ENCODE measurements at places on chromosomes 1 and 21.

- no peak for DNase-seq
Measured at GRCh38 chr21:43767498-43767983, 8.6 kb downstream of the CSTB start.

DNA sequence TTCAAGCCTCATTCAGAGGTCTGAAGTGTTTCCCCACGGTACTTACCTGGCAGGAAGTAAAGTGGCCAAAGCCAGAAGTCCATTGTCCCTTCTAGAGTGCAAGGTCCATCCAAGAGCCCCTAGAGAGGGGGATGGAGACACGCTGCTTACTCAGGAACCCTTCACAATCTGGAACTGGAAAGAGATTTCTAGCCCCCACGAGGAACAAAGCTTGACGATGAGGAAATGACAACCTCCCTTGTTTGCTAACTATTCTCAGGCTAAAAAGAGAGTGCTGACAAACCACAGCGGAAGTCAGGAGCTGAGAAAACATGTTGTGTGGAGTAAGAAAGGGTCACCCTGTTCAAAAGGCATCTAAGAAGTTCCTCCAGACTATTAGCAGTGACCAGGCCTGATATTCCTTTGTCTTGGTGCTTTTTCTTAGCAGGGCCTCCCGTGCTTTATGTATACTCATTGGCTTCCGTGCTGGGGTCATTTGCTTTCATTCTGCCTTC is at the start of gene FCMR:
Gene FCMR, minus strand, starts transcription at position 170 of the 494 bp plus-strand sequence. Its CDS starts 87 bp downstream, at position 83.
- no peak for DNase-seq

- no peak for DNase-seq
Measured at GRCh38 chr1:81414488-81415015, 386.2 kb upstream of the ADGRL2 start.

DNA sequence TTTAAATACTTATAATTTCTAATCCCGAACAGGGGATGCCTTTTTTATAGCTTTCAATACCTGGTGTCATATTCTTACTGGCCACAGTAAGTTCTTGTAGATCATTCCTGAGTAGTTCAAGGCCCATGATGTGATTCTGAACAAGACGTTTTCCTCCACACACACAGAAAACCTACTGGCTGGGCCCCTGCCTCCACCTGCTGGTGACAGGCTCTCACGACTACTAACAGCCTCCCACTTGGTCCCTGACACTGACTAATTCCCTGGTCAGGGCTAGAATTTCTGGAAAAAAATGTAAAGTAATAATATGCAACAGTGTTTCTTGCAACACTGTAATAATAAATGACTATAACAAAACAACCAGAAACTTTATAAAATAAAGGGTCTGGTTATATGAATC is 50.4 kb upstream of the RIPK4 start:
- peak; percentile 26 for DNase-seq

DNA sequence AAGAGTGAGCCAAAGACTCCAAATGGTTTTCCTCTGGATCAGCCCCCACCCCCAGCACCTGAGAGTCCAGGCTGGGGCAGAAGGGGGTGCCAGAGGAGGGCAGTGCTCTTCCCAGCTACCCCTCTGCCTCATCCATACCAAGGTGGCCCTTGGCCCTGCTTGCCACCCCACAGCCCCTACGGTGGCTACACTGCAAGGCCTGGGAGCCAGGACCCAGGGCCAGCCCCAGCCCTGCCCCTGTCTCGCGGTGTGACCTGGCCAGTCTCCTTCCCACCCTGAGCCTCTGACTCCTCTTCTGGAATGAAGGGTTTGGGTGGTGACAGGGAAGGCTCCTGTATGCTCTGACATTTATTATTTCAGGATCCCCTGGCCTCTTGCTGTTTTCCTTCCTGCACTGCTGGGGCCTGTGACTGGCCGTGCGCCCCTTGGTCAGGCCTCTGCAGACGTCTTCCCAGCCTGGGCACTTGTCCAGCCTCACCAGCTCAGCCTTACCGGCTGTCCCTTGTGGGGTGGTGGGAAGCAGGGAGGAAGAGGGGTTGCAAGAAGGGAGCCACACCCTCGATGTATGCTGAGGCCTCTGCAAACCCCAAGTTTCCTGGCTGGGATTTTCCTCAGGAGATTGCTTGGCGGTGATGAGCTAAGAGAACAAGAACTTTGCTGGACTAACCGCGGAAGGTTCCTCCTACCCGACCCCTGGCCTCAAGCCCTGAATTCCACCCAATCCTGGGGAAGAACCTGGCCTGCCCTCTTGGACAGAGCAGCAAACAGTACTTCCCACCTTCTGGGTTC is 13.5 kb downstream of the ASAP3 start:
- DNase-seq, result no peak

- DNase-seq, result no peak
Measured at GRCh38 chr21:17085707-17086106, 427.1 kb upstream of the CXADR start.

DNA sequence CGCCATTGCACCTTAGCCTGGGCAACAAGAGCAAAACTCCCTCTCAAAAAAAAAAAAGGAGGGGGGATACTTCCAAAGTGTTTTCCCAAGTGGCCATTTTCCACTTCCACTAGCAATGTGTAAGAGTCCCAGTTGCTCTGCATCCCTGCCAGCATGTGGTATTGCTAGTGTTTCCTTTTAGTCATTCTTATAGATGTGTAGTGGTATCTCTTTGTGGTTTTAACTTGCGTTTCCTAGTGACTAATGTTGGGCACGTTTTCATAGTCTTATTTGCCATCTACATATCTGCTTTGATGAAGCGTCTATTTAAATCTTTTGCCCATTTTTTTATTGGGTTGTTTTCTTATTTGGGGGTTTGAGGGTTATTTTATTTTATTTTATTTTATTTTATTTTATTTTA is 31.1 kb downstream of the INAVA start:
- no peak for DNase-seq

DNA sequence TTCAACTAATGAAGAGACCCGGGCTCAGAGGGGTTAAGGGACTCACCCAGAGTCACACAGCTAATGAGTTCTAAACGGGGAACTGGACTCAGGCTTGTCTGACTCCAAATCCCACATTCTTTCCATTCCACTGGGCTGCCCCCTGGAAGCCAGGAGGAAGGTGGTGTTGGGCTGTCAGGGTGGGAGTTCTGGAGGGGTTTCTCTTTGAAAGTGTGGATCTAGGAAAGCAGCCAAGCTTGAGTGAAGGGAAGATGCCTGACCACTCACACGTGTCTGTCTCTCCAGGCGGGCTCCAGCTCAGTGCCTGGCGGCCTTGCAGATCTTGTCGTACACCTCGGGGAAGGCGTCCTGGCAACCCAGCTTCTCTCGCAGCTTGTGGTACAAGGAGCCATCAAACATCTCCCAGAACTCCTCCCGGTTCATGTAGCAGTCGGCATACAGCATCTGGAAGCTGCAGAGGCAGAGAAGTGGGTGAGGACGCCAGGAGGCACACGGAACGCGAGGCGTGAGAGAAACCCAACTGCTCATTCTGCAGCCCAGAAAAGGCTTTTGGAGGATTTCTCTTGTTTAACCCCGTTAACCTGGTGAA is 35.0 kb downstream of the DHCR24 start:
- DNase-seq, result no peak

- DNase-seq, result no peak
Measured at GRCh38 chr1:51302270-51302669, 28.1 kb downstream of the TTC39A start.

- no peak for DNase-seq
Measured at GRCh38 chr1:75265792-75266191, 131.6 kb downstream of the LHX8 start.

- no peak for DNase-seq
Measured at GRCh38 chr1:245458761-245459174, 304.0 kb downstream of the KIF26B start.

GRCh38 chr21:29771491-29772066 is 168.2 kb downstream of the GRIK1 start:
- DNase-seq, result no peak

- DNase-seq, result no peak
Measured at GRCh38 chr1:161166669-161167548, 683 bp downstream of the PPOX start.

DNA sequence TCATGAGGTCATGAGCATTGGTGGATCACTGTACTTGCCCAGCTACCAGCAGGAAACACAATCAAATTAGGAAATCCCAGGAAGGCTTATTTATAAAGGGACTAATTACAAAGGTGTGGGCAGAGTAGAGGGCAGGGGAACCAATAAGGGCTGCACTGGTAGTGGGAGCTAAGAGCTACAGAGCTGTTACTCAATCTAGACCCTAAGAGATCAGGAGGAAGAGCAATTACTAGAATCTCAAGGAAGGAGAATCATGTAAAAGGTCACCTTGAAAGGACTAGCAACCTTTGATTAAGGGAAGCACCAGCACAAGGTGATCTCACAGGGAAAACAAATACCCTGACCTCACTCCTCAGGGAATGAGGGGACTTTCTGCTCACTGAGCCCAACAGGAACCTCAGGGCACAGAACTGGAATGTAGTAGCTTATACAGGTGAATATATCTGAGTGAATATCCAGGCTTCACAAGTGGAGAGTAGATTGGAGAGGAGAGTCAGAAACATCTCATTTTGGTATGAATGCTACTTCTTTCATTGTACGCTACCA is 66.8 kb downstream of the SAMSN1 start:
- DNase-seq, result no peak

GRCh38 chr21:33546086-33546485 is 3.2 kb downstream of the SON start:
- DNase-seq, result no peak

GRCh38 chr21:17848228-17848627 is 29.1 kb upstream of the C21orf91 start:
- peak; percentile 85 for DNase-seq

DNA sequence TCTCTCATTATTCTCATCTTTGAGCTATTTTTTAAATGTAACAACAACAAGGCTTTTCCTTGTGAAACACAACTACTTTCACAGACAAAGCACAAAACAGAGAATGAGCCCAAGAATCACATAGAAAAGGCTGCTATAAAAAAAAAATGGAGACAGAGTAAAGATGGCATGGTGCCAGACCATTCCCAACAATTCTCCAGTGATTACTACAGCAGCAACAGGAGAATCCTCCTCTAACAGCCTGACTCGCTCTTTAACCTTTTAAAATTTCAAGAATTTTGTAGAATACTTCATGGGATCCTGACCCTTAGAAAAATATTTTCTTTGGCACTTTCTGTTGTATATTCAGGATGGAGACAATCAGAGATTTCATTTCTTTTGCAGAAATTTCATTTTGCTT is 3.8 kb upstream of the BCAS2 start:
- DNase-seq, result peak; percentile 9

DNA sequence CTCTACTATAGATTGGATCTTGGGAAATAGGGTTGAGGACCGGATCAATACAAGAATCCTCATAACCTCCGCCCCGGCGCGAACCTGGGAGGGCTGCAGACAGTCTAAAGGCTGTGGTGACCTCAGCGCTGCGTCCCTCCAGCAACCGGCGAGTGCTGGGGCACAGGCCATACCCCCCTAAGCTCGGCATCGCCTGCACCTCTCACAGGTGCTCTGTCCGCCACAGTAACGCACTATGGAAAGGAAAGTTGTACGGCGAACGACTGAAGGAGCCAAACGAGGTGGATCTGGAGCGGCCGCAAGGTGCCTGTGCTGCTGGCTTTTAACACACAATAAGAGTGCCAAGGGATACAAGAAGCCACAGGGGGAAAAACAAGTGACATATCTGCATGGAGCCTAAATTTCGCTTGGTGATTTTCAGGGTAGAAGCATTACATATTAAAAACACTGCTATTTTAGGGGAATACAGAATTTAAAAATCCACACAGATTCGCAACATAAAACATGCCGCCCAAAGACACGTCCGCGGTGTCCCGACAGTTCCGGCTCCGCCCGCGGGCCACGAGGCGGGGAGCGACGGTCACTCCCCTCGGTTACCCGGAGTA is 1.4 kb upstream of the RBM15 start:
- no peak for DNase-seq
